ENCODE measurements at places on chromosomes 1 and 21.

DNA sequence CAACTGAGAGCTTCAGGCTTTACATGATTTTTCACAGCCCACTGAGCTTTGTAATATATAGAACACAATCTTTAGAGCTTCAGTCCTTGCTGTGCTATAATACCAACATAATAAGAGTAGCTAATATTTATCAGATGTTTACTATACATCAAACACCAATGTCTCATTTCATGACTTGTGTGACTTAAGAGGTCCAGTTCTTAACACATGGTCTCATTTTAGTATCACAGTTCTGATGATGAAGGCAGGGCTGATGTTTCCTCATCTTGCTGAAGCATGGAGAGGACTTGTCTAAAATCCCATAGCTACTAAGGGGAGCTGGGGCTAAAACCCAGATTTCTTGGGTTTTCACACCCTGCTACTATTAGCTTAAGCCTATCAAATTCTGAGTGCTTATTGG, 5.5 kb downstream of the MTR start:
- DNase-seq = no peak

DNA sequence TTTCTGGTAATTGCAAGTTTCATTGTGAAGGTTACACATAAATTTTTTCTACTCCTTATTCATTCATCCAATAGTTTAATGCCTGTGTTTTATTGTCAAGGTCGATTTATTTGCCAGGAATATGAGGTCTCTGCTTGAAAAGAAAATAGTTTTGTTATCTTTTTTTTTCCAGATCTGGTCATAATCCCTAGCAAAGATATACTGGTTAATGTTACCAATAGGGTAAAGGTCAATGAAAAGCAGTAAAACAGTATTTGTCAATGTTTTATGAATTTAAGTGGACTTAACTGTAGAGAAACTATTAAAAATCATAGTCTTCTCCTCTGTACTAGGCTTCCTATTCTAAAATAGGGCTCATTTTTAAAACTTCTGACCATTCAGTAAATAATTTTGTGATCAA, 8.1 kb upstream of the FMO3 start:
- no peak for DNase-seq

DNA sequence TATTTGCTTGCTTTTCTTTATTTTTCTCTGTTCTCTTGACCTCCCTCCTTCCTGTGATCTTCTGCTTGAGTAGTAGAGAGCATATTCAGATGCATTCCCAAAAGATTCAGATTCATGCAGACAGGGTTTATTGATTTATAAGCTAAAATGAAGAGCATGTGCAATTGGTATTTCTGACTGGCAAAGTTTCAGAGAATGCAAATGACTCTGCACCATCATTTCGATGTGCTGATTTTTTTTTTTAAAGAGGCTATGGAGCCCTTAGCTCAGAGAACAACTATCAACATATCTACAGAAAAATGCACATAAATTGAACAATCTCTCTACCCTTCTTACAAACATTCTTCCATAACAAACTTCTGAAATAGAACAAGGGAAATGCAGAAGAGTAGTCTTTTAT, 312.0 kb downstream of the VAV3 start:
- DNase-seq = no peak

- DNase-seq = no peak
These were observed 11.8 kb upstream of the KIAA0040 start for GRCh38 chr1:175204330-175204729.

DNA sequence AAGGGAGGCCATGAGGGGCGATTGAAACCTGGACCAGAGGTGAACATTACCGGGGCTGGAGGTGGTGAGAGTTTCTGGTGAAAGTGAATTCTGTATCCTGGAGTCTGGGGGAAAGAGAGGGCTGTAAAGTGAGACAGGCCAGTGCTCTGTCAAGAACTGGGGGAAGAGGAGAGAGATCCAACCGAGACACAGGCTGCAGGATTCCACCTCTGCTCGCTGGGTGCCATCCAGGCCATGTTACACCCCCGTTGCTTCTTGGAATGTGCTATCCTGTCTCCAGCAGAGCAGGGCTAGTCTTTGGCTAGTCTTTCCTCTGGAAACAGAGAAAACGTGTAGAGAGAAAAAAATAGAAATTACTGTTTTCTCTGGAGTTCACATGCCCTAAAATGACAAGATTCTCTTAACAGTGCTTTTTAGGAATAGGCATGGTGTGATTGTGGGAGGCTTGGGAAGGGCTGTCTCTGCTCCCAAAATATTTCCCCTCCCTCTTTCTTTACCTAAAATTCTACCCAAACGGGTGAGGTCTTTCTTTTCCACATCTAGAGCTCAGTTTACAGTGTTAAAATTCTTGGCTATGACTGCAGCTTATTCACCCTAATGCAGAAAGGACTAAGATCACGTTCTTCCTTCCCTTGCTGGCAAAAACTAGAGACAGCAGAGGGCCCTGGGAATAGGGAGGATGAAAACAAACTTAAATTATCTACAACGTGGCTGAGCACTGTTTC, 16.5 kb upstream of the OVAAL start:
- no peak for DNase-seq

- DNase-seq = peak; percentile 23
These were observed 181.4 kb upstream of the KIAA0040 start for GRCh38 chr1:175373786-175374623.
